ENCODE measurements at places on chromosomes 2 and 18.

DNA sequence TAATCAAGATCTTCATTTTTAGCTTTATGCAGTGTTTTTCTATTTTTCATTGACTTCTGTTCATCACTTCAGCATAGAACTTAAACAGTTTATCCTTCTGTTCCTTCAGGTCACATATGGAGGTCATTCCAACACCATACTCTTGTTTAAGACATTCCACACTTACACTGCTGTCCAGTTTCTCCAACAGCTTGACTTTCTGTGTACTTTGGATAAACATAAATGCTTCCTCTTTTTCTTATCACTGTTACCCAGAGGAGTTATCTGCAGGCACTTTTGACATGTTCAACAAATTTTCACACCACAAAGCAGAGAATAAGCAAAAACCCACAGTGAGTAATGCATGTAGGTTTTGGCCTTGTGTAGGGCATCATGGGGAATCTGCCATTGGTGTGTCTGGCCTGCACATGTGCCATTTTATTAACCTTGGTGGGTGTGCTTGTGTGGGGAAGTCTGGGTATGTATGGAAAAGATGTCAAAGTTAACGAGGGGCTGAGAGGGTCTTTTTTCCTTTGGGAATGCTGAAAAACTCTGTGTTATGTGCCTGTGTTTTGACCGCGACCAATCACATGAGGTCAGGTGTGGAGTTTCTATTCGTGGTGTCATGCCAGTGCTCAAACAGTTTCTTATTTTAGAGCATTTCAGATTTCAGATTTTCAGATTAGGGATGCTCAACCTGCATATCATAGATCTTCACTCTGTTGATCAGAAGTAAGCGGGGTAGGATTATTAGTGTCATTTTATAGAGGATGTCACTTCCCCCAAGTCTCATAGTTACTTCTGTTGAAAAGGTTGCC lies 53.9 kb upstream of the ACVR1 start:
- DNase-seq = no peak

DNA sequence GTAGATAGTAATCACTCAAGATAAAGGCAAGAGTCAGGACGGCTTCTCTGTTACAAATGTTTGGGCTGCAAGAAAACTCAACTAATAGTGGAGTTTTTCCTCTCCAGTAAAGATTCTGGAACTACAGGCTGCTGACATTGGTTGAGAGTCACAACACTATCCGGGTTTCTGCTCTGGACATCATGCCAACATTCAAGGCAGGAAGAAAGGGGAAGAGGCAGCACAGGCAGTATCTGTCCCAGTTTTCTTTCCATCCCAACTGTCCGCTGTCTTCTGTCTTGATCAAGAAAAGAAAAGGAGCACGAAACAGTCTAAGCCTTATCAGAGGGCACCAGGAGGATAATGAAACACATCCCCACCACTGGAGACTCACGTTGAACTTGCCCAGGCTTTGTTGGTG lies 132.1 kb downstream of the MAIP1 start:
- no peak for DNase-seq

DNA sequence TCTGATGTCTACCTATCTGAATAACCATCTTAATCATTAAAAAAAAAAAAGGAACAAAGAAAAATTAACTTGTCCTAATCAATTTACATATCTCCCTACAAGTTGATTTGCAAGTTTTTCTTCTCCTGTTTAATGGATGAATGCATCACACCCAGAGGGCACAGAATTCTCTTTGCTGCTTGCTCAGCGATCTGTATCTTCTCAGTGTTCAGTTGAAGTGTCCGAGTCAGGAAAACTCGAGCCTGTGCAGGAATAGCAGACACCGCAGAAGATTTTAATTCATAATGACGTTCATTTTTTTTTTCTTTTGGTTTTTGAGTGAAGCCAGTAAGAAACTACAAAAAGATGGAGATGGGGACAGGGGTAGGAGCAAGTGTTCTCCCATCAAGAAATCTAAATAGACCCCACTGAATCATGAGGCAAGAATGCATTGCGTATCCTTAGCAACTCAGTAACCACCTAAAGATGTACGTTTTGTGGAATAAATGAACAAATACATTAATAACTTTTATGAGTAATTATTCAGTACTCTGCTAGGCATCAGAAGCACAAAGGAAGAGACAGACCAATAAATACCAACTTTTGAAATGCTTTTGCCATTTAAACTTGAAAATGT lies 675.5 kb downstream of the LRP1B start:
- no peak for DNase-seq

DNA sequence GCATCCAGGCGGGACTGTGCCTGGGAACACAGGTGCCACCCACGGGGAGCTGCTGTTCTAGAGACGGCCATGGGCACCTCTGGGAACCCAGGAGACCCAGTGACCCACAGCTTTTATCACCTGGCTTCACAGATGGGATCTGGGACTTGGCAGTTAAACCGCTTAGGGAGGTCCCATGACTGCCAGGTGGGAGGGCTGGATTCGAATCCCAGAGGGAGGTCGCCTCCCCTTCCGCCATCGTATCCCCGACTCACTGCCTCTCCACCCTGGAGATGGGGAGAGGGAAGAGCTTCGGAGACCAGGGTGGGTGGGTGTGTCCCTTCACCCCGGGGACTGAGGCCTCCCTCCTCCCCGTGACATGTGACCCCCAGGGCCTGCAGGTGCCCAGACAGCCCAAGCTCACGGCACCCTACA lies 169.4 kb downstream of the RTP5 start:
- DNase-seq = no peak

DNA sequence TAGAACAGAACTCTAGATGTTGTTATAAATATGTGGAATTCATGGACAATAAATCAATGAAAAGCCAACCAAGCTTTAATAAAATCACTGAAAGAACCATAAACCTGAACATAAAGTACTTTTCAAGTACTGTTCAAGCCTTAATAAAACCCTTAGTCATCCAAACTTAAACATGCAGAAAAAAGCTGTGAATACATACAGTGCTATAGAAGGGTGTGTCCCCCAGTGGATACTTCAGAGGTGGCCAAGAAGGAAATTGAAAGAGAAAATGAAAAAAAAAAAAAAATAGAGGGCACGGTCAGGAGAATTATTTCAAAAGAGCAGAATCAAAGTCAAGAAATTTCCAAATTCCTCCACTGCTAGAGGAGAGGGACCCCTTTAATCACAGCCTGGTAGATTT lies 141.1 kb downstream of the SP100 start:
- no peak for DNase-seq

- peak; percentile 84 for DNase-seq
These were observed 18.3 kb upstream of the CXCR4 start for GRCh38 chr2:136135921-136136906.

DNA sequence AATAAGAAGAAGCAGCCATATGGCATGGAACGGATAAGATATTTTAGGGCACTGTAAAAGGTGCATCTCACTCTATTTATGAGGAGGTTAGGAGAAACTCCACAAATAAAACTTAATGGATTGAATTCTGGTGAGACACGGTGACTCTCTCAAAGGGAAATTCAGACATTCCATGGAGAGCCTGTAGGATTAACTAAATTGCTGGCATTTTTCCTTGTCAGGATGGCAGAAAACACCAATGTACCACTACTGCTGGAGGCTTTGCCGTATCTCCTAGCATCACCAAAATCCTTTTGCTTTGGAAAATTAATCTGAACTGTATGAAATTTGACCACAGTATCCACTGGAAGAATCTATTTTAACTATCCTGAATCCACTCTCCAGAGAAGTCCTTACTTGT lies 79.3 kb downstream of the RBM43 start:
- no peak for DNase-seq

- DNase-seq = no peak
These were observed 712.5 kb downstream of the DCDC2C start for GRCh38 chr2:4415810-4416413.

DNA sequence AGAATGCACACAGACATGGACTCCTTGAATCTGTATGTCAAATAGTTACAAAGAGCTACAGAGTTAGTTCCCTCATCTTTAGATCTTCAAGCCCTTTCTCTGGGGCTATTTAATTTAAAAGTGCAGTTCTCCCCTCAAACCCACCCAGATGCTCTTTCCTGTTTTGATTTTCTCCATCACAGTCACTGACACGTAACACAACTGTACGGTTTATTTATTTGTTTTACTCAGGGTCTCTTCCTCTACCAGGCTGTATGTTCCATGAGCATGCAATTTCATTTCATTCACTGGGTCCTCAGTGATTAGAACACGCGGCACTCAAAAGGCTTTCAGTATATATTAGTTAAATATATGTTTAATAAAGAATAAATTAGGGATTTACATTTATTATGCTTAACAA lies 94.7 kb downstream of the DOCK10 start:
- DNase-seq = no peak

GRCh38 chr18:58454406-58455061 lies 174.4 kb downstream of the ALPK2 start:
- no peak for DNase-seq

DNA sequence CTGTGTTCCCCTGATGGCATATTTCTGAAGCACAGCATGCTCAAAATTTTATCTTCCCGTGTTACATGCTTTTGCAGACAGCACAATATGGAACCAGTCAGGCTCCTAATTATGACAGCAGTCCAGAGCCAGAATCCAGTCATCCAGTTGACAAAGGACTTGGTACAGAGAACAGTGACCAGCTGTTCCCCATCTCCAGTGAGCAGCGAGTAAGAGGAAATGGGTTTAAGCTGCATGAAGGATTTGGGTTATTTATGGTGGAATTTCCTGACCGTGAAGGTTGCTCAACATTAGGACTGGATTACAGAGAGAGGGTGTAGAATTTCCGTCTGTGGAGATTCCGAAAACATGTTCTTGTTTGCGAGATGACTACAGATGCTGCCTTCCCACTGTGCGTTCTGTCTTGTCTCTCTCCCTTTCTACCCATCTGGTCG lies 24.4 kb downstream of the SGPP2 start:
- DNase-seq = no peak

GRCh38 chr18:12242658-12243260 lies 11.4 kb upstream of the CIDEA start:
- DNase-seq = no peak

GRCh38 chr2:218734190-218734975 lies 23.7 kb downstream of the TTLL4 start:
- DNase-seq = no peak

- DNase-seq = no peak
These were observed 453.0 kb upstream of the TRIB2 start for GRCh38 chr2:12263730-12264129.

DNA sequence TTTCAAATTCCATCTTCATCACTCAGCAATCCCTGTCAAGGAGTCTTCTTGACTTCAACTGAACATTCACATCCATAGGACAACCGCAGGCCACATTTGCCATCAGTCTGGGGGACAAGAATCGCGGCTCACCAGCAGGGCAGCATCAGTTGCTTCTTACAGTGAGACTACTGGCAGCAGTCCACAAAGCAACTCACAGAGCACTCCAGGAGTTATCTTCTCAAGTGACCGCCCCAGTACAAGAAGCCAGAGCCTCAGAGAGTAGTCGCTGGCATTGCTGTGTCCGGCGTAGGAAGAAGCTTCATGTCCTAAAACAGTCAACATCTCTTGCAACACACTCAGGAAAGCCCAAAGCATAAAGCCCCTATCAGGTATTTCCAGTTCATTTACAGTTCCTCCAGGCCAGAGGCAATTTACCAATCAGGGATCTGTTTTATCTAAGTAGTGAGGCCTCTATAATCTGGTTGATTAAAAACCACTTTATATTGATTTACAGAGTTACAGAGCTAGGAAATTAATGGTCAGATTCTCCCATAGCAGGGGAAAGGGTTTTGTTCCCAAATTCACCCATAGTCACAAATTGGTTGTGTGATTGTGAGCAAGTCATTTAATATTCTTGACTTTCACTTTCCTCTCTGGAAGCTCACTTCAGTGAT lies 177.3 kb downstream of the NBAS start:
- DNase-seq = no peak
